ENCODE measurements at places on chromosomes 12 and 14. TPM values are rescaled to one million over a fixed set of nuclear protein-coding genes. Genes with fewer than 3 reads are reported as not detected.

Gene HOXC12
- not detected for total RNA-seq

Gene OASL
- total RNA-seq: 7.0 TPM

Gene C14orf132
- 3.6 TPM for total RNA-seq

Gene PTCSC3
- total RNA-seq: not detected

Gene LYSET
- 31.3 TPM for total RNA-seq

Gene GAS2L3
- total RNA-seq: 23.5 TPM

Gene ACSM4
- total RNA-seq: not detected

Gene CCDC88C
- total RNA-seq: 48.0 TPM

Gene IAPP
- total RNA-seq: not detected

Gene SLC17A8
- 0.91 TPM for total RNA-seq

Gene KRT75
- total RNA-seq: not detected

Gene ZFP36L1
- 123 TPM for total RNA-seq

Gene PLEK2
- 84.0 TPM for total RNA-seq

Gene LRRIQ1
- not detected for total RNA-seq

Gene USP30
- 27.7 TPM for total RNA-seq

Gene SIX6
- not detected for total RNA-seq

Gene LRRK2
- 1.7 TPM for total RNA-seq

Gene DLK1
- not detected for total RNA-seq
